ENCODE measurements at places on chromosomes 11 and 22. TPM values are rescaled to one million over a fixed set of nuclear protein-coding genes. Genes with fewer than 3 reads are reported as not detected.

The SLC22A8 gene
- total RNA-seq: not detected

The MRGPRD gene
- total RNA-seq: not detected

The OR51B2 gene
- not detected for total RNA-seq

The SAA4 gene
- not detected for total RNA-seq

The SLC17A6 gene
- total RNA-seq: not detected

The SH3BP1 gene
- total RNA-seq: 4.0 TPM

The MMP27 gene
- not detected for total RNA-seq

The MDK gene
- total RNA-seq: 11.9 TPM

The OR51I1 gene
- total RNA-seq: not detected

The PAFAH1B2 gene
- total RNA-seq: 41.1 TPM

The OR52I1 gene
- total RNA-seq: not detected

The GAB2 gene
- total RNA-seq: 22.0 TPM

The LDHAL6A gene
- not detected for total RNA-seq

The CHRDL2 gene
- total RNA-seq: 4.2 TPM

The BIK gene
- total RNA-seq: not detected

The C11orf16 gene
- total RNA-seq: not detected

The C11orf97 gene
- not detected for total RNA-seq

The MS4A6E gene
- total RNA-seq: not detected

The UQCR10 gene
- total RNA-seq: 125 TPM

The ARHGAP8 gene
- not detected for total RNA-seq

The DDX10 gene
- 11.8 TPM for total RNA-seq

The SCN3B gene
- 0.31 TPM for total RNA-seq

The TRIM51 gene
- not detected for total RNA-seq

The RTN4RL2 gene
- total RNA-seq: 0.94 TPM

The NARS2 gene
- total RNA-seq: 7.7 TPM

The C22orf15 gene
- total RNA-seq: not detected

The TLCD5 gene
- 18.7 TPM for total RNA-seq
